ENCODE measurements at places on chromosomes 4 and X. TPM values are rescaled to one million over a fixed set of nuclear protein-coding genes. Genes with fewer than 3 reads are reported as not detected.

Gene UGT2B17
- total RNA-seq, result not detected

Gene F8A3
- 7.1 TPM for total RNA-seq

Gene MYL5
- 17.1 TPM for total RNA-seq

Gene RHOXF2B
- total RNA-seq, result not detected

Gene FAM53A
- 0.53 TPM for total RNA-seq

Gene PROM1
- 1.7 TPM for total RNA-seq

GRCh38 chr4:142293536-142293935 is 552.6 kb downstream of the INPP4B start:
- DNase-seq, result no peak

DNA sequence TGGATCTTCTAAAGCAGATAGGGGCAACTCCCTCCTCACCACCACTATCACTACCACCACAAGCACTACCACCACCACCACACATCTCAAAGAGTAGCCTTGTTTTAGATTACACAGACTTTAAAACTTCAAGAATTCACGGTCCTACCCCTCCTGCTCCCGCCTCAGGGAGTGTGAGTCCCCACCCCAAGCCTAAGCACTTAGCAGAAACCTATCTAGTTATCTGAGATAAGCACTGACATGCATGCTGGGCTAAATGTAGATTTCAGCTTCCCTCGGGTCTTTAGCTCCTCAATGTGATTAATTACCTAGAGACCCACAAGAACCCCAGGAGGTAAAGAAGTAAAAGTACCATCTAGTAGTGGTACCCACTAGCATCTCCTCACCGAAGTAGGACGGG is 775 bp downstream of the AMOT start:
- DNase-seq, result no peak

DNA sequence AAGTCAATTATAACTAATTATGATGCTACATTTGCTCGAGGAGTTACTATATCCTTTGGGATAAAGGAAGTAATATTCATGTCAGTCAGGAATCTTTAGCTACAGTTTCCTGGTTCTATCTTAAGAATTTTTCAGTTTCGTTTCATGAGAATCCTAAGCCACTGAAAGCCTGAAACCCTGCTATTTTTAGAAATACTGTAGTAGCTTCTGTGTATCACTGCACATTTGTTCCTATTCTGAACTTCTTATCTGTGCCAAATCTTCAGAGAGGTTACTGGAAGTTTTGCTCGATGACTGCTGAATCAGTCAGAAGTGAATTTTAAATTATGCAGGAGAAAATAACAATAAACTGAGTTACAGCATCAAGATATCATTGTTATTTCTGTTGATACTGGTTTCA is 249.2 kb downstream of the TENM3 start:
- DNase-seq, result no peak

DNA sequence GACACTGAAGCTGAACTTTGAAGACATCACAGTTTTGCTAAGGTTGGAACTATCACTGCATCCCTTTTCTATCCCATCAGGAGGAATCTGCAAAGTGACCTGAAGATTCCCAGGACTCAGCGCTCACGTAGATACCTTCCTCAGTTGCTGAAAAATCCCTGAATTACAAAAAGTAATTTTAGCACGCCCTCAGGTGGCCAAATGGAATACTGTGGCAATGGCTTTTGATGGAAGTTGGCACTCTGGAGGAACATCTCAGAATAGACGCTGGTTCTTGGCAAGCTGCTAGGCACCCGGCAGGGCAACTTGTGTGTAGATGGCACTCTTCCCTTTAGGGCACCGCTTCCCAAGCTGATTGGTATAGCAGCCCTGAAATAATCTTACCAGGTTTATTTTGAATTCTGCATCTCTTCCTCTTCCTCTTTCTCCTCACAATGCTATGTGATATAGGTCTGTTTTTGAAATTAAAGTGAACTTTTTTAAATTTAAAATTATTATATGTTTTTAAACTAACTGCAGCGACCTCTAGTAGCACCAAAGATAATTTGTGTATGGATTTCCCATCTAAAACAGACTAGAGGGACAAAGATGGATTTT is 16.3 kb upstream of the ESX1 start:
- no peak for DNase-seq

- DNase-seq, result no peak
These were observed 172.1 kb downstream of the AFF2 start for GRCh38 chrX:148672517-148672916.

DNA sequence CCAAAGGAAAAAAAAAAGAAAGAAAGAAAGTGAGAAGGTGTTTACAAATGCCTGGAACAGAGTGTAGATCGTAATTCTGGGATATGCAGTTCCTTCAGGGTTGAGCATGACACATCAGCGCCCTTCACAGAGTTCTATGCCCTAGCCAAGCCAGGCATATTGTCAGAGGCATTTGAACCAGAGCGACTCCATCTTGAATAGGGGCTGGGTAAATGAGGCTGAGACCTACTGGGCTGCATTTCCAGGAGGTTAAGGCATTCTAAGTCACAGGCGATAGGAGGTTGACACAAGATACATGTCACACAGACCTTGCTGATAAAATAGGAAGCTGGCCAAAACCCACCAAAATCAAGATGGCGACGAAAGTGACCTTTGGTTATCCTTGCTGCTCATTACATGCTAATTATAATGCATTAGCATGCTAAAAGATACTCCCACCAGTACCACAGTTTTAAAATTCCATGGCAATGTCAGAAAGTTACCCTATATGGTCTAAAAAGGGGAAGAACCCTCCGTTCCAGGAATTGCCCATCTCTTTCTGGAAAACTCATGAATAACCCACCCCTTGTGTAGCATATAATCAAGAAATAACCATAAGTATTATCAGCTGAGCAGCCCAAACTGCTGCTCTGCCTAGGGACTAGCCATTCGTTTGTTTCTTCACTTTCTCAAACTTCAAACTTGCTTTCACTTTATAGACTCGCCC is 23.5 kb upstream of the LRBA start:
- no peak for DNase-seq

GRCh38 chr4:68732653-68733466 is 62.4 kb upstream of the UGT2B15 start:
- DNase-seq, result no peak

GRCh38 chr4:100162027-100162685 is 28.1 kb downstream of the DDIT4L start:
- DNase-seq, result no peak

DNA sequence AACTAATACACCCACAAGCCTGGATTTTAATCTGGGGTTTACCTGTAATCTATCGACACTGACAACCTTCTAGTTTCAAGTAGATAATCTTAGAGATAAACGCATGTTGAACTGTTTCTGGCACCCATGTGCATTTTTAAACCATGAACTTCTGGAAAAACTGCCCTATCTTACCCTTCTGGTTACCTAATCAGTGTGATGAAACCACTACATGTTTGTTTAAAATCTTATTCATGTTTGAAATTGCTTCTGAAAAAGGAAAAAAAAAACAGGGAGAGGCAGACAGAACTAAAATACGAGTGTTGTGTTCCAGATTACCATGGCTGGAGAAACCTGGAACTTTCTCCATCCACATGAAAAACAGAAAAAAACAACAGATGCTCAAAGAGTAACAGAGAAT is 139.3 kb downstream of the MID1IP1 start:
- DNase-seq, result no peak

- no peak for DNase-seq
These were observed 277.1 kb downstream of the ADGRA3 start for GRCh38 chr4:22238742-22239141.

GRCh38 chr4:66376921-66377320 is 706.6 kb upstream of the EPHA5 start:
- DNase-seq, result no peak

DNA sequence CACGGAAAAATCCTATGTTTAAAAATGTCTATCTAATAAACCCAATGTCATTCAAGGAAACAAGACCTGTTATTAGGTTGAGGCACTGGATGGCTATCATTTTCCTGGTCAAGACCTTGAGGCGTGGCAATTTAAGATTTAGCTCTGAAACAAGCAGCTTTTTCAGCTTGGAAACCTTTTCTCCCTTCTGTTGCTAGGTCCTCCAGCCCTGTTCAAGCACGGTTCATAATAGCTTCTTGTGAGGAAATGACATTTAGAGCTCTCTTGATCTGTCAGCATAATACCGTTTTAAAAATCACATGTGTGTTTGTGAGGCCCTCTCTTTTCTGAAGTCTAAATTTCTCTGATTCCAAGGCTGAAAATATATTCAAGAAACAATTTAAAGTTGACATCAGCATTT is 133.6 kb upstream of the GRPR start:
- no peak for DNase-seq

GRCh38 chr4:48343551-48343950 is 2.2 kb downstream of the SLAIN2 start:
- no peak for DNase-seq

DNA sequence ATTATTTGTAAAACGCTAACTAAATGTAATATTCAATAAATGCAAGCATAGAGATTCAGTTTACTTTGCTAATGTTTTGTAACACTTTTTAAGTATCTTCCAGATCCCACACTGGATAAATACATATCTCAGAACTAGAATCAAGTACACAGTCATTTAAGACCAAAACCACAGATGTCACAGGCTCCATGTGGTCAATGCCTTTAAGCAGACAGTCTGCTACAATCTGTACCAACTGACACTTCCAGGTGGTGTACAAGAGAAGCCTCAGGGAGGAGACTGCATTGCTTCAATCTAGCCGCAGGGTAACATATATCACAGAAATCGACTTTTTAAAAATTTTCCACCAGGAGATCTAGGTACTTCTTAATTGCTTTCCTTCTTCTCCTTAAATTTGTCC is 229.6 kb upstream of the DIAPH2 start:
- no peak for DNase-seq

DNA sequence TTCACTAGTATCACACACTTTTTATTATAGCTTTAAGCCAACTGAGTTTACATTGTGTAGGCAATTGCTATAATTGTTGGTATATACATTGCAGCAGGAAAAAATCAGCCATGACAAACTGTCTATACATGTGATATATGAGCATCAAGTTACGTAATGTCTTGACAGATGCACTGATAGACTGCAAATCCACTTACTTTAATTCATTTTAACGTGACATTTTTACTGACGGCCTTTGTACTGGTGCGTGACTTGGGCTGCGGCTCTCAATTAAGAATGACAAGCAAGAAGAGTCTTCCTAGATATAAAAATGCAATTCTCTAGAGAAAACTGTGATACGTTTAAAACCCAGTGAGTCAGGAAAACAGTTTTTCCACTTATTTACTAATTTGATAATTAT is 143.8 kb downstream of the ACTRT1 start:
- no peak for DNase-seq

- no peak for DNase-seq
These were observed 57.1 kb upstream of the ATXN3L start for GRCh38 chrX:13376857-13377549.

DNA sequence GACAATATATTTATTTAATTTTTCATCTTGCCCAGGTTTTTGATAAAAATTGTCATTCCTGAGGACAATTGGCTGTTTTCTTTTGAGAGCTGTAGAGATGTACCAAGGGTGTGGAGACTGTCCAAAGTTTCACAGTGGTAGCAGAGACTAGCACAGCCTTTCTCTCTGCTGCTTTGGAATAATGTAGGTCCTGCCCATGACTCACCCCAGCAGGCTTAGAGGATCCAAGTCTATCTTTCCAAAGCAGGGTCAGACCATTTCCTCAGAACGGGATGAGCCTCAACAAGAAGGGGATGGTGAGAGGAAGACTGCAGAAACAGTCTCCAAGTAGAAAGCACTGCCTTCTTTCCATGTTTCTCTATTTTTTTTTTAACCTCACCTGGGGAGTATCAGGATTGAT is 131.5 kb upstream of the RPL34 start:
- no peak for DNase-seq

All from esophagus squamous epithelium (tissue), 5 donors.